Natural killer cell (primary cell): ENCODE measurements at places on chromosomes 4 and X. TPM values are rescaled to one million over a fixed set of nuclear protein-coding genes. Genes with fewer than 3 reads are reported as not detected.

GRCh38 chr4:132564920-132565319, 584.2 kb upstream of the PCDH10 start:
- DNase-seq: no peak
- H3K27me3 ChIP-seq: no peaks in the 10 kb centered on the region
- H3K36me3 ChIP-seq: no peaks in the 10 kb centered on the region
- H3K4me1 ChIP-seq: no peaks in the 10 kb centered on the region

DNA sequence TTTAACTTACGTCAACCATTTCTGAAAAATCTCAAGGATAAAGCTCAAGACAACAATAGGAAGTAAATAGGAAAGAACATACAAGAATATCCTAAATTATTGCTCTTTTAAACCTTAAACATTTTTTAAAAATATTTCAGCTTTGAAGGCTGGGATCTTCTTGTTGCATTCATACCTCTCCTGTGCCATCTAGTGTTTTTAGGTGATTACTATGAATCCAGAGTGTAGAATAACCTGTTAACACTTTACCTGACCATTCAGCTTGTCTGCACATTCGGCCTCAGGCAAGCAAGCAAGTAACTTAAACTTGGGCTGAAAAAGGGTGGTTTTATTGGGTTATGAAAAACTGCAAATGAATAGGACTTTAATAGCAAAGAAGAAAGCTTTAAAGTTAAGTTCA, 507.8 kb upstream of the INTU start:
- no peaks in the 10 kb centered on the region for H3K4me1 ChIP-seq
- H3K36me3 ChIP-seq: no peaks in the 10 kb centered on the region
- no peak for DNase-seq
- H3K27me3 ChIP-seq: no peaks in the 10 kb centered on the region
- H3K4me3 ChIP-seq: no peak overlapping the region

GRCh38 chr4:87745064-87745807, 54.1 kb upstream of the IBSP start:
- no peak overlapping the region for H3K4me3 ChIP-seq
- H3K4me1 ChIP-seq: no peaks in the 10 kb centered on the region
- no peak overlapping the region for H3K27ac ChIP-seq
- H3K27me3 ChIP-seq: no peaks in the 10 kb centered on the region
- H3K36me3 ChIP-seq: no peaks in the 10 kb centered on the region

GRCh38 chr4:111649308-111649707, 495.9 kb upstream of the FAM241A start:
- H3K36me3 ChIP-seq: no peaks in the 10 kb centered on the region
- no peak overlapping the region for H3K4me3 ChIP-seq
- no peak for DNase-seq
- H3K27ac ChIP-seq: no peak overlapping the region
- H3K27me3 ChIP-seq: no peaks in the 10 kb centered on the region

DNA sequence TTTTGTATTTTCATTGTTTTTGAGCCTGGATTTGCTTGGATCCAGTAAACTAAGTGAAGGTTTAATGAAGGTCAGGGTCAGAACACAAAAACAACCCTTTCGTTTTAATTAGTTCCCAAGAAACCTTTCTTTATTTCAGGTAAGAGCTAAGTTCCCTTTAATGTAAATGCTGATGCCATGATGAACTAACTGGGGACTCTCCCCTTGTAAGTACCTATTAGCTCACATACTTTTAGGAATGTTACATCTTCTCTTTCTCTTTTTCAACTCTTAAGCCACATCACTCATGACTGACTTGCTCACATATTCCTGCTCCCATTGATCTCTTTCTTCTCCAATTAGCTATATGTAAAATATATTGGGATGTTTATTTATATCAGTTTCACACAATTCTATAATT, 673.1 kb upstream of the CPEB2 start:
- H3K4me1 ChIP-seq: no peaks in the 10 kb centered on the region
- H3K27ac ChIP-seq: no peak overlapping the region
- H3K4me3 ChIP-seq: no peak overlapping the region
- DNase-seq: no peak

Gene PDZD4
- total RNA-seq: 177 TPM

Gene MAGEA1
- not detected for total RNA-seq
